ENCODE measurements at places on chromosomes 1 and 21.

- DNase-seq, result no peak
These were observed 1.0 kb upstream of the MFN2 start for GRCh38 chr1:11979028-11979850.

- DNase-seq, result no peak
These were observed 48.6 kb upstream of the PLA2G2C start for GRCh38 chr1:20234788-20235535.

DNA sequence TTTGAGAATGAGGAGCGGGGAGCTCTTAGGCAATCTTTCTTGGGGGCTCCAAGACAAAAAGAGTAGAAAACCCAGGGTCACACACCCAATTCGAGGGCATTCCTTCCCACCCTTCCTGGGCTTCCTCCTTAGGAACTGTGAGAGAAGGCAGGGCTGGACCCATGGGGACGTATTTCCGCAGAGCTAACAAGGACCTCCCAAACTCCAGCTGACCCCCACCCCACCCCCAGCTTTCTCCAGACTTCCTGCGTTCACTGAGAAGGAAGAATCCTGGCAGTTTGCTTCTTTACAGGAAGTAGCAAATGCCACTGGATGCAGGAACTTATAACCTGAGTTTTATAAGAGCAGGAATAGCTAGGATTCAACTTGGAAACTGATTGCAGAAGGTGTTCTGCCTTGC is 2.7 kb upstream of the LHX9 start:
- DNase-seq, result no peak

- no peak for DNase-seq
These were observed 30.7 kb downstream of the IGFN1 start for GRCh38 chr1:201221201-201221846.

- DNase-seq, result no peak
These were observed 30.1 kb downstream of the OR10J5 start for GRCh38 chr1:159505676-159506075.

DNA sequence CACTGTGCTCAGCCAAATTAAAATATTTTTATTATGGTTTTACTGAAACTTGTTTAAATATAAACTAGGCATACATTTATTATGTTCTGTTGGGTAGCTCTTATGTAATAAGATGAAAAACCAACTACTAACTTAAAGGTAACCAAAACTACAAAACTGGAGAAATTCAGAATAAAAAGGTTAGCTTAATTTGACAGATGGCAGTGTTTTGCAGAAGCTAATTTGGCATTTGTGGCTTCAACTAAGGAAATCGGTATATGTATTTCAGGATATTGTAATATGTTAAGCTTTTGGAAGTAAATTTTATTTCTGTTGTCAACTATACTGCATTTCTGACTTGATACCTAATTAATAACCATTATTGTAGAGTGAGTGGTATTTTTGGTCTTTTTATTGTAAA is 18.8 kb downstream of the USP25 start:
- no peak for DNase-seq

DNA sequence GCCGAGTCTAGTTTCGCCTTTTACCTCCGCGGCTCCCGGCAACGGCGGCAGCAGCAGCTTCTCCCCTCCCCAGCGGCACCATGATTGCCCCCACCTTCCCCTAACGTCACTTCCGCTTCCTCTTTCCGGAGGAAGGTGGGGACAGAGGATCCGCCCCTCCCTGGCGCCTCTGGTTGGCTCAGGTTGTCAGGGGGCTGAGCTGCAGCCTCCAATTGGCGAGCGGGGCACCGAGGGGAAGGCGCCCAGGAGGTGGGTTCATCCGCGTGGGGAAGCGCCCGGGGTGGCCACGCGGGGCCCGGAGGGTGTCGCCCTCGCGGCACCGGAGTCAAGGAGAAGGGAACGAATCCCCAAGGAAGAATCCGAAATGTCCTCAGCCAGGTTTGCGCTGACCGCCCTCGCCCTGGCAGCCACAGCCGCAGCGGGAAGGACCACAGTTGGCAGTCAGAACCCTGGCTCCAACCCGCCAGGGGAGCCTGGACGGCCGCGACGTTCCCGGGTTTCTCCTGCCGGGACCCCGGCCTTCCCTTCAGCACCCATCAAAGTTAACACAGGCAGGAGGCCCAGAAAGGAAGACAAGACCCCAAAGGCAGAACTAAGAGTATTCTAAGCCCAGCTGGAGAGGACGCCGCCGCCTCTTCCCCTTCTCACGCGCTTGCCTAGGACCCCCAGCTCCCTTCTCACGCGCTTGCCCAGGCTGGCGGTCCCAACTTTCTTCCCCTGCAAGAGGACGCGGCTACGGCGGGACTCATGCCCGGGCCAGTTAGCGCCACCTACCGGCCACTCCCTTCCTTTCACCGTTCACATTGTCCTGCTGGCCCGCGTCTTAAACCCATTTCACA is at the start of gene MTF1:
TSS of gene MTF1 (minus strand) at position 86 of the 839 bp plus-strand sequence. CDS start 1,934 bp downstream, outside the sequence.
- DNase-seq, result peak; percentile 95

GRCh38 chr1:232221802-232222499 is 408.0 kb downstream of the SIPA1L2 start:
- DNase-seq, result no peak

GRCh38 chr1:10019561-10019960 is 13.2 kb upstream of the UBE4B start:
- no peak for DNase-seq

- no peak for DNase-seq
These were observed 299.7 kb downstream of the GRIK1 start for GRCh38 chr21:29640080-29640508.

DNA sequence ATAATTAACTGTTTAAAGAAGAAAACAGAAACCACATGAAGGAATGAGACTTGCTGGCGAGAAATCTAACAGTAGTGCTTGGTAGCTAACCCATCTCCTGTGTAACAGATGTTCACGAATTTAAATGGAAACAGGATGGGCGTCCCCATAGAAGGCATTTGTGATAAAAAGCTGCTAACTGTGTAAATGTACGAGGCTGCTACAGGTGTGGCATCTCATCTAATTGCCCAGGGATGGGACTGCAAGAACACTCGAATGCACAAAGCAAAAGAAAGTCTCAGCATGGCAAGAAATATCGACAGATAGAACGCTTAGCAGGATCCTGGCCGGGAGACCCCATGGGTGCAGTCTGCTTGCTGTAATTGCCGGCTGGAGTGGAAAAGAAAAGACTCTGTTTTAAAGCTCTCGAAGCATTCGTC is 112.7 kb downstream of the RUNX1 start:
- no peak for DNase-seq

GRCh38 chr1:109214695-109215623 is 1.2 kb downstream of the SARS1 start:
- DNase-seq, result no peak

DNA sequence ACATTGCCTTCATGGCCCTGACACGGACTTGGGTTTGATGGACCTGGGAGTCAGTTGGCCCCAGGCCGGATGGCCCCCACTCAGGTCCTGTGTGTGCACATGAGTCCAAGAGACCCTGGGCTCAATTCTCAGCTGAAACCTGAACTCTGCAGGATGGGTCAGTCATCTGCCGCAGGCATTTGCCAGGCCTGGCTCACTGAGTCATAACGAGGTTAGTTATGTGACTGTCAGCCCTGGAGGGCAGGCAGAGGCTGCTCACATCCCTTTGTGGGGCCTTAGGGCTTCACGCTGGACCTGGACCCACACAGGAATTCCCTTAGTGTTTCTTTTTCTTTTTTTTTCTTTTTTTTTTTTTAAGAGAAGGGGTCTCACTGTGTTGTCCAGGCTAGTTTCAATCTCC is 46.5 kb downstream of the PSMG1 start:
- no peak for DNase-seq

DNA sequence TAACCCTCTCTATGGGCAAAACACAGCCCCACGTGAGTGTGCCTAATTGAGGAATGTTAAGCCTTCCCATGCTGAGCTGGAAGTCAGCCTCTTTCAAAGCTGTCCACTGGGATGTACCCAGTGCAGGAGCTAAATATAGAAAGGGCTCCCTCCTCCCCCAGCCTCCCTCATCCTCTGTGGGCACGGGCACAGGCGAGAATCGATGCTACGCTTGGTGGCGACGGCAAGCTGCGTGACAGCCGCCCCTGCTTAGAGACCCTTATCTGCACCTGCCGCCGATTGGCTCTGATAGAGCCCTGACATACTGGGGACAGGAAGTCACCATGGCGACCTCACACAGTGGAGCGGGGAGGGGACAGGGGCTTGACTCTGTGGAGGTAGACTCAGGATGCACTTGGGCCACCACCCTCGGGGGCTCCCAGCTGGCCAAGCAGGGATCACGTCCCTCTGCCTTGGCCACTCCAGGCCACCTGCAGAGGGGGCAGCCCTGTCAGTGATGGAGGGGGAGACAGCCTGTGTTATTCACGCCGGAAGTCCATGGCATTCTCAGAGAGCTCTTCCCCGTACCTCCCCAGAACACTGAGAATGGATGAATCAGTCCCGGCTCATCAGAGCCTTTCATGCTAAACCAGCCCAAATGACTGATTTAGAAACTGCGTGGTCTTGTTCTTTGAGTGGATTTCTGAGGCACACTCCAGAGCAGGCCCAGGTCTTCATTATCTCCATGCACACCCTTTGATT is 84.8 kb downstream of the KCND3 start:
- peak; percentile 54 for DNase-seq

DNA sequence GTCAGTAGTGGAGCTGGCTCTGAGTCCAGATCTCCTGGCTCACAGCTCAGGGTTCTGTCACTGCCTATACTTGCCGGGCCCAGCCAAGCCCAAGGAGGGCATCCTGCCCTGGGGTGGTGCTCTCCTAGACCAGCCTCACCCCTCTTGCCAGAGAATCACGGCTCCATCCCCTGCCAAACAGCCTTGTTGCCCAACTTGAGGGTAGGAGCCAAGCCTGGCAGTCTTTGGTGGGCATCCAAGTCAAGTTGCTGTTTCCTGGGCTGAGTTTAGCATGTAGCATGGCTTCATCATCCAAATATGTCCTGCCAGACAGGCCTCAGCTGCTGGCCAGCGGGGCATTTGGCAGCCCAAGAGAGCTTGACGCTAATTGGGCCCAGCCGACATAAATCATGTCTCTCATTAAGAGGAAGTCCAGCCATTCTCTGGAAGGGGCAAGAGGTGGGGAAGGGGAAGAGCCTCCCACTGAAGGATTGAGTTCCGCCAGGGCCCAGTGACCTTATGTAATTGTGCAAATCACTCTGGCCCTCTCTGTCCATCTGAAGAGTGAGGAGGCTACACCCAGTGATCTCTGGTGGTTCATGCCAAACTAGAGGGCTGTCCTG is 22.6 kb upstream of the TRABD2B start:
- DNase-seq, result no peak

DNA sequence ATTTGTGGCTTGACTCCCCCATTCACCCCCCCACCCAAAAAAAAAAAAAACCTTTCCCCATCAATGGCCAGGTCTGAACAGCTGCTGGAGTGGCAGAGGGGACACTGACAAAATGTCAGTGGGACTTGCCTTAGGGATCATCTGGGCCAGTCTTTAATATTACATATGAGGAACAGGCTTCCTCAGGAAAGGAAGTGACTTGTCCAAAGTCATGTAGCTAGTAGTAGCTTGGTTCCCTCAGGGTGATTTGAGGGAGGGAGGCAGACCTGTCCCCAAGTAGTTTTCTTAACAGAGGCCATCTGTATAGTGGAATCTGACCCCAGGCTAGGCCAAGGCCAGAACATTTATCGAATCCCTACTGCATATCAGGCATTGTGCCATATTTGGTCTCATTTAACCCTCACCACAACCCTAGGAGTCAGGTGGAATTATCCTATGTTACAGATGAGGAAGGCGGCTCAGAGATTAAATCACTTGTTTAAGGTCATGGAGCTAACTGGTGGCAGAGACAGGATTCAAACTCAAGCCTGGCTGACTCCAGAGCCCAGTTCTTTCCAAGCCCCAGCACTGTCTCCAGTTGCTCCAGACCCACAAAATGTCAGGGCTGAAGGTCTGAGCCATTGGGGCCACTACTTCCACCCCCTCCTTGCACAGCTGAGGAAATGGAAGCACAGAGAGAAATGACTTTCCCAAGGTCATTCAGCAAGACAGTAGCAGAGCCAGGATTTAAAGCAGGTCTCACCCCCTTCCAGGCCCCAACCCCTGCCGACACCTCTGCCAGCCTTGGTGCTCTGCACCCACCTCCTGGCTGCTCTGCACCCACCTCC is 10.4 kb downstream of the ZBTB7B start:
- DNase-seq, result no peak

GRCh38 chr1:30275926-30276764 is 447.2 kb downstream of the MATN1 start:
- DNase-seq, result no peak

DNA sequence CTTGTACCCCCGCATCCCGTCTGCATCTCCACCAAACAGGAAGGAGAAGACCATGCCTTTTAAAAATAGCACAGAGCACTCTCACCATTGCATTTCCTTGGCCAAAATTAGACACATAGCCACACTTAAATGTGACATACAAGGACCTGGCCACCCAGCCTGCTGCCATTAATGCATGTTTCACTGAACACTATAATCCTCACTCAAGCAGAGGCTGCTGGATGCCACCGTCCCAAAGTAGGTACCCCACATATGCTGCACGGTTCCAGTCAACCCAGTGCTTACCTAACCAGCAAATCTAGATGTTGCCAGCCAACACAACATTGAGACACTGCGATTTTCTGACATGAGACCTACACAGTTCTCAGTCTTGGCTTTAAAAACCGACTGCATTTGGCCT is 107.7 kb downstream of the ADSS2 start:
- DNase-seq, result no peak

GRCh38 chr1:205371871-205372660 is 15.3 kb upstream of the KLHDC8A start:
- no peak for DNase-seq

GRCh38 chr1:10195570-10195969 is 14.8 kb upstream of the KIF1B start:
- DNase-seq, result no peak

- DNase-seq, result no peak
These were observed 4.7 kb downstream of the RPS6KC1 start for GRCh38 chr1:213055767-213056166.

GRCh38 chr21:44888581-44889550 is 15.4 kb upstream of the PTTG1IP start:
- no peak for DNase-seq

GRCh38 chr1:216566641-216567205 is 143.5 kb upstream of the USH2A start:
- peak; percentile 32 for DNase-seq

DNA sequence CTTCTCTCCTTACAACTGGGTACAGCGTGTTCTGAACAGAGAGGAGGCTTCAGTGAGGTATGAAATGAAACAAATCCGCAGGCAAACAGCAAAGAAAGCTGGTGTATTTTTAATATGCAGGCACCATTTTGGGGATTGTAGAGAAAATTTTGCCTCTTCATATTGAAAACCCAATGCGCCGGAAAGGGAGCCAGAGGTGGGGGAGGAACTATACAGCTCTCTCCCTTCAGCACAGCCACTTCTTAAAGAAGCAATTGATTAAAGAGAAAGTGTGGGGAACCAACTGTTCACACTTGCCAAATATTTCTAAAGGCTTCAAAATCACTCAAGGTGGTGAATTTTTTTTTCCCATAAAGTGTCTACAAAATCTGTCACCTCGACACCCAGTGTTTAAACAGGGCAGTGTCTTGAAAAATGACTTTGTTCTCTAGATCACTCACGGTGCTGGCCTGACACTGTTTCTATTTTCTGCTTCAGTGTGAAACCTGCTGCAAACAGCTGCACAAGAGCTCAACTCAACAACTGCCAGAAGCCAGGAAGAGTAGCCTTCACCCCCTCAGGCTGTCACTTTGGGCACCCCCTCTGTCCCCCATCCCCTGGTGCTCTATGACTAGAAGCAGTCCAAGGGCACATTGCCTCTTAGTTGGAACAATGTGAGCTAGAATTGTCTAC is 123.8 kb upstream of the CTTNBP2NL start:
- DNase-seq, result no peak

Data from foreskin melanocyte (primary cell).